ENCODE measurements at places on chromosomes 11 and 22. TPM values are rescaled to one million over a fixed set of nuclear protein-coding genes. Genes with fewer than 3 reads are reported as not detected.

SGSM1 gene
- 1.9 TPM for total RNA-seq

DSCAML1 gene
- total RNA-seq = 2.0 TPM

P2RY6 gene
- total RNA-seq = 0.90 TPM

CACNA1I gene
- total RNA-seq = 0.11 TPM

DUSP8 gene
- total RNA-seq = 0.85 TPM

TSPAN32 gene
- total RNA-seq = 1.9 TPM

HPX gene
- total RNA-seq = 1.1 TPM

KCNJ1 gene
- not detected for total RNA-seq

SHANK3 gene
- total RNA-seq = 8.1 TPM

PACSIN3 gene
- 14.9 TPM for total RNA-seq

FOLH1 gene
- 9.1 TPM for total RNA-seq

TSSK2 gene
- not detected for total RNA-seq

SH3BP1 gene
- 10.9 TPM for total RNA-seq

IGSF22 gene
- total RNA-seq = 0.21 TPM

SOX10 gene
- total RNA-seq = 4.5 TPM

NAALAD2 gene
- 49.1 TPM for total RNA-seq

PATE2 gene
- total RNA-seq = 0.53 TPM

PICALM gene
- total RNA-seq = 543 TPM

All from urinary bladder (tissue), 4 donors.